ENCODE measurements at places on chromosomes 3 and 15. TPM values are rescaled to one million over a fixed set of nuclear protein-coding genes. Genes with fewer than 3 reads are reported as not detected.

The GUCA1C gene
- total RNA-seq = not detected

The TIPIN gene
- 3.3 TPM for total RNA-seq

The SLC38A3 gene
- total RNA-seq = 0.35 TPM

The CAV3 gene
- not detected for total RNA-seq

The CPLX3 gene
- not detected for total RNA-seq

The GOLGA6L7 gene
- not detected for total RNA-seq

GRCh38 chr3:110583373-110583935 is 488.2 kb upstream of the NECTIN3 start:
- ATAC-seq = no peak

The AADAC gene
- not detected for total RNA-seq

DNA sequence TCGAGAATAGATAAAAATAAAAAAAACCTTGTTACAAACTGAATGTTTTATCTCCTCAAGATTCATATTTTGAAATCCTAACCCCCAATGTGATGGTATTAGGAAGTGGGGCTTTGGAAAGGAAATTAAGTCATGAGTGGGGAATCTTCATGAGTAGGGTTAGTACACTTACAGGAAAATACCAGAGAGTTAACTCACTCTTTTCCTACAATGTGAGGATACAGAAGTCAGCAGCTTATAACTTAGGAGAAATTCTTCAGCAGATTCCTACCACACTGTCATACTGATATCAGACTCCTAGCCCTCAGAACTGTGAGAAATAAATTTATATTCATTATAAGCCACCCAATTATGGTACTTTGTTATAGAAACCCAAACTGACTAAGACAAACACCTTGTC is 453.1 kb downstream of the GBE1 start:
- no peak for ATAC-seq

GRCh38 chr15:75695220-75695619 is 17.4 kb downstream of the CSPG4 start:
- ATAC-seq = no peak

DNA sequence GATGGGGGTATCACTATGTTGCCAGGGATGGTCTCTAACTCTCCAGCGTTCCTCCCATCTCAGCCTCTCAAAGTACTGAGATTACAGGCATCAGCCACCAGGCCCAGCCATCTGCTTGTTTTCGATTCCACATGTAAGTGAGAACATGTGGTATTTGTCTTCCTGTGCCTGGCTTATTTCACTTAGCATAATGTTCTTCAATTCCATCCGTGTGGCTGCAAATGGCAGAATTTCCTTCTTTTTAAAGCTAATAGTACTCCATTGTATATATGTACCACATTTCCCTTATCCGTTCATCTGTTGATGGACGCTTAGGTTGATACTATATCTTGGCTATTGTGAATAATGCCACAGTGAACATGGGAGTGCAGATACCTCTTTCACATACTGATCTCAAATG is 70.6 kb downstream of the ASB7 start:
- no peak for ATAC-seq

The NEK10 gene
- 1.0 TPM for total RNA-seq

The CLDN18 gene
- total RNA-seq = not detected
